ENCODE measurements at places on chromosomes 11 and 22. TPM values are rescaled to one million over a fixed set of nuclear protein-coding genes. Genes with fewer than 3 reads are reported as not detected.

The PAX6 gene
- not detected for total RNA-seq

GRCh38 chr22:42444077-42444904 lies 12.1 kb upstream of the NFAM1 start:
- DNase-seq = peak; percentile 88

The CHRM4 gene
- total RNA-seq = 0.51 TPM

- DNase-seq = no peak
Measured at GRCh38 chr22:26702906-26703830, 45.8 kb downstream of the MIAT start.

The UPK2 gene
- total RNA-seq = 3.0 TPM

- no peak for DNase-seq
Measured at GRCh38 chr11:19714022-19714386, 1.4 kb downstream of the NAV2 start.

GRCh38 chr22:50325444-50326224 lies 1.2 kb downstream of the DENND6B start:
- DNase-seq = no peak

DNA sequence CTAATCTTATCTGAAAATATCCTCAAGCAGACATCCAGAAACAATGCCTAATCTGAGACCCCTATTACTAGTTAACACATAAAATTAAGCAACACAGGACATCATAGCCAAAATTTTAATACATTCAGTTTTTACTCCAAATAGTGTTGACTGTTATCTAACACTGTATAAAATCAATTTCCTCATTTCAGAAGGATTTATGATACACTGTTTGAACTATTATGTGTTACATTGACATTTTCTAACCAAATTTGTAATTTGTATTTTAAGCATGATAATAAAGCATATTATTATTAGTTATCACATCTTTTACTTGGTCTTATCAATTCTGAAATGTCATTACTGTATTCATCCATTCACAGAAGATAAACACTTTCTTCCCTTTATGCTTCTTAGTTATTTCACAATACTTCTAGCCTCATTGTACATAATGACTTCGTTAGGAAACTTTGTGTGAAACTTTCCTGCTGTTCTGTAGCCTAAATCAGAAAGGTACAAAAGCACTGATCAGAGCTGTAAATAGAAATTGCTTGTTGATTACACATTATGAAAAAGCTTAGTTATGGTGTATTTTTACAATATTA lies 1248.9 kb downstream of the JRKL start:
- no peak for DNase-seq

GRCh38 chr22:24414984-24415945 lies 12.1 kb upstream of the ADORA2A start:
- no peak for DNase-seq

DNA sequence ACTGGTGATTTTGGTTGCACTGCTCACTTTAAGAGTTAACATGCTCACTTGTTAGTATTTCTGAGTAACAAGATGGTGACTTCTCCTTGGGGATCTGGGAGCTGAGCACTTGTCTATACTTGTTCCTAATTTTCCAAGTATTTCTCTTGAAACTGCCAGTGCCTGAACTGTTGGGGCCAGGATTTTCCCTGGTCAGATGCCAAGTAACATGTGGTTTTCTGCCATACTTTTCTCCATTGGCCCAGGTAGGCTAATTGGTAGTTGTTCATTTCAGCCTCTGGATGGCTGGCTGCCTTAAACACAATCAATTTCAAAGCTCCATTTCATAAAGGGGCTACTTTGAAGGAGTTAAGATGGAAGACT lies 35.0 kb downstream of the RNF141 start:
- DNase-seq = no peak

DNA sequence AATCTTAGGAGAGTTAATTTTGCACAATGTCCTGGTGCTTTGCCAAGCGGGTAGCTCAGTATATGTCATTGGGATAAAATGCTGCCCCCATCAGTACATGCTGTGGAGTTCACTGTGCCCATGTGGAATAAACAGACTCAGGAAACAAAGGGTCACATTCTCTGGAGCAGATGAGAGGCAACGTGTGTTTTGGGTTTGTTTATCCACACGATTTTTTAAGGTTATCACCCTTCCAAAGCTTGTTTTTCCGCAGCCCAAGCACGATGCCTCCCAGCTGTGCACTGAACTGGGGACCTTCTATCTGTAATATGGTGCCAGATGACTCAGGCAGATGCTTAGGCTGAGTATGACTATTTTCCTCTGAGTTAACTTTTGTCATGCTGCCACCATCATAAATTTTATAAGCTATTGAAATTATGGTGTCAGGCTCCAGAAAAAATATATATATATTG lies 6.5 kb downstream of the OR4D6 start:
- DNase-seq = no peak

DNA sequence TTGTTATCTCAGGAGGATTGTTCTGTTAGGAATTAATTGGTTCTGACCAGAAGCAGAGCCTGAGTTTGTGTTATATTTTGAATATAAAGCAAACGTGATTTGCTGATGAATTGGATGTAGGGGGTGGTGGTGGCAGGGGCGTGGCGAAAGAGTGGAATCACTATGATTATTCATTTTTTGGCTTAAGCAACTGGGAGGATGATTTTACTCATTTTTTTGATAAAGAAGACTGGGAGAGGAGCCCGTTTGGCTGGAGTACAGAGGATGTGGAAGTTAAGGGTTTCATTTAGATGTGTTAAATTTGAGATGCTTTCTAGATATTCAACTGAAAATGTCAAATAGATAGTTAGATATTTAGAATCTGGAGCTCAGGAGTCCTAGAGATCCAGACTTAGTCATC lies 83.4 kb upstream of the MYO18B start:
- no peak for DNase-seq

The ANKRD49 gene
- 16.6 TPM for total RNA-seq

GRCh38 chr11:75516886-75517285 lies 8.9 kb downstream of the GDPD5 start:
- no peak for DNase-seq

- no peak for DNase-seq
Measured at GRCh38 chr22:27065279-27065678, 407.9 kb downstream of the MIAT start.

- DNase-seq = no peak
Measured at GRCh38 chr11:63532117-63532516, 4.5 kb upstream of the PLAAT4 start.

The POLR2L gene
- total RNA-seq = 79.8 TPM

DNA sequence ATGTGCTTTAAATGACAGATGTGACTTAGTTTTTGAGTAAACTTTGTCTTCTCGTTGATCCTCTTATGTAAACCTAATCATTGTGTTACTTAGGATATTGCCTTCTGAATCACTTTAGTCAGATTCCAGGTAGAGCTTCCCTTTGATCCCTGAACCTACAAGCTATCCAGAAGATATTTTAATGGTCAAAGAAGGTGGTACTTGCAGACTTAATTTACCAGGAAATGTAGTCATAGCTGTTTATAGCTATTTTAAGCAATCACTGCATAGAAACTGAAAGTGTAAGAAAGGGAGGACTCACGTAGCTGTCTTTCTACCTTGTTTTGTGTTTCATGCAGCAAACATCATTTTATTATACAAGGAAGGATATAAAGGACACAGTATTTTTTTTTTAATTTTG lies 189.5 kb downstream of the DDX10 start:
- DNase-seq = no peak

The IL18 gene
- total RNA-seq = 0.29 TPM

The LGALS12 gene
- total RNA-seq = 0.89 TPM

DNA sequence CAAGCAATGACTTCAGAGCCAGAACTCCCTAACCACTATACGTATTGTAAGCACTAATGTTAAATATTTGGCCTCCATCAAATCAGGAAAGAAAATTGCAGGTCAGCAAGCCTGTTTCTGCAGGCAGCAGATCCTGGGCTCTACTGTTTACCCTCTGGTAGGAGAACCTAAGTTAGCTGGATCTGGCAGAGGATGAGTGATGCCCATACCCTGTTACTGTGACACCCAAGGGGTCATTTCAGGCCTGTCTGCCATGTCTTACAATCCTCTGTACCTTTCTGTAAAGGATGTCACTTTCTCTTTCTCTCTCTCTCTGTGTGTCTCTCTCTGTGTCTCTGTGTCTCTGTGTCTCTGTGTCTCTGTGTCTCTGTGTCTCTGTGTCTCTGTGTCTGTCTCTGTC lies 106.9 kb downstream of the CSNK2A3 start:
- no peak for DNase-seq

DNA sequence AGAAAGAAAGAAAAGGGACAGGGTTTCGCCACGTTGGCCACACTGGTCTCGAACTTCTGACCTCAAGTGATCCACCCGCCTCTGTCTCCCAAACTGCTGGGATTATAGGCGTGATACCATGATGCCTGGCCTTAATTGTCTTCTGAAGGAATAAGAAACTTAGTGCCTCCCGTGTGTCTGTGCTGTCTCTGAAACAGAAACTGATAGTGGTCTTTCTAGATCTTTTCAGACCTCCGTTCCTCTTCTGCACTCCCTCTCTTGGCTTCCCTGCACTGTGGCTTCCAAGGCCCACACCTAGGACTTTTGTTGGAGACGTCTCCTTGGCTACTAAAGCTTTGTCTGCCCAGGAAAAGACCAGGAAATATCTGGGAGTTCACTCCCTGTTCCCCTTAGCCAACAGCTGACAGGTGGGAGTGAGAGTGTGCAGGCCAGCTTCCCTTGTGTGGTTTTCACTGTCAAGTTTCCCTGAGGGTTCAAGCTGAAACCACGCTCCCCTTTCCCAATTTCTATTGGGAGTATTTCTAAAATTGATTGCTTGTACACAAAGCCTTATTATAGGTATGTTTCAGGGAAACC lies 10.1 kb upstream of the HTR3B start:
- no peak for DNase-seq

DNA sequence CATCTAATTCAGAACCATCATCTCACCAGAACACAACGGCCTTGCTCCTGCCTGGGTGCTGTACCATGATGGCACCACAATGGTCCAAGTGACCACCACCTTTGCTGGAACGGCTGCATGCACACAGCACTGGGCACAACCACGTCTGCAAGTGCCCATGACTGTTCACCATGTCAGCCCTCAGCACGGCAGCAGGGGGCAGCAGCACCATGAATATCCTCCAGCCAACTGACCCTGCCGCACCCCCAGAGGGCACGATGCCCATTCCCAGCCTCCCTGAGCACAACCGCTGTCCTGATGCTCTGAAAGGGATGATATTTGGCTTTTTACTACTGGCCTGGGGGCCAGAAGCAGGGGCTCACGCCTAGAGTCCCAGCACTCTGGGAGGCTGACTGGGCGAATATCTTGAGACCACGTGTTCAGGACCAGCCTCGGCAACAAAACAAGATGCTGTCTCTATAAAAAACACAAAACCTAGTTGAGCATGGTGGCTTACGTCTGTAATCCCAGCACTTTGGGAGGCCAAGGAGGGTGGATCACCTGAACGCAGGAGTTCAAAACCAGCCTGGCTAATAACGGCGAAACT lies 25.7 kb downstream of the DRD4 start:
- DNase-seq = no peak

DNA sequence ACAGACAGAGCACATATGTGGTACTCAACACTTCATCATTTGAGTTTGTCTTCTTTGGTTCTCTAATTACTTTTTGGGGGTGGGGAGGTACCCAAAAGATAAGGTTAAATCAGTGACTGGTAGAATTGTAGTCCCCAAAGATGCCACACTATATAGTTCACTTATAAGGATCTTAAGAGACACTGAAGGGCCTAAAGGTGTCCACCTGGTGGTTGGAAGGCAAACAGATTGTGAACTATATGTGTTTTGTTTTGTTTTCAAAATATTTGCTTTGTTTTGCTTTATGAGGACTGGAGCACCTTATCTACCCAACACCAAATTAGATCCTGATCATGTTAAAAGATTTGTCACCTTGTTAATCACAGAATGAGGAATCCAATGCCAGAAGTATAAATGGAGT lies 136.1 kb downstream of the DCDC1 start:
- DNase-seq = no peak

Data from mesothelial cell of epicardium (in vitro differentiated cells).